NCI-H2227 treated with DMSO at 0.1 percent for 48 hours (cell line): ENCODE measurements at places on chromosomes 6 and 20.

- no peak for DNase-seq
These were observed 20.5 kb upstream of the FOXC1 start for GRCh38 chr6:1589208-1589607.

GRCh38 chr6:13763740-13764381, 50.5 kb downstream of the MCUR1 start:
- no peak for DNase-seq

- DNase-seq = no peak
These were observed 45.1 kb upstream of the TAGAP start for GRCh38 chr6:159089909-159090308.

GRCh38 chr20:20360464-20360863, 7.4 kb upstream of the INSM1 start:
- DNase-seq = peak; percentile 55

- DNase-seq = no peak
These were observed 90.0 kb downstream of the PLG start for GRCh38 chr6:160791981-160792418.

- DNase-seq = no peak
These were observed 144.7 kb upstream of the RPS6KA2 start for GRCh38 chr6:166771701-166772100.

DNA sequence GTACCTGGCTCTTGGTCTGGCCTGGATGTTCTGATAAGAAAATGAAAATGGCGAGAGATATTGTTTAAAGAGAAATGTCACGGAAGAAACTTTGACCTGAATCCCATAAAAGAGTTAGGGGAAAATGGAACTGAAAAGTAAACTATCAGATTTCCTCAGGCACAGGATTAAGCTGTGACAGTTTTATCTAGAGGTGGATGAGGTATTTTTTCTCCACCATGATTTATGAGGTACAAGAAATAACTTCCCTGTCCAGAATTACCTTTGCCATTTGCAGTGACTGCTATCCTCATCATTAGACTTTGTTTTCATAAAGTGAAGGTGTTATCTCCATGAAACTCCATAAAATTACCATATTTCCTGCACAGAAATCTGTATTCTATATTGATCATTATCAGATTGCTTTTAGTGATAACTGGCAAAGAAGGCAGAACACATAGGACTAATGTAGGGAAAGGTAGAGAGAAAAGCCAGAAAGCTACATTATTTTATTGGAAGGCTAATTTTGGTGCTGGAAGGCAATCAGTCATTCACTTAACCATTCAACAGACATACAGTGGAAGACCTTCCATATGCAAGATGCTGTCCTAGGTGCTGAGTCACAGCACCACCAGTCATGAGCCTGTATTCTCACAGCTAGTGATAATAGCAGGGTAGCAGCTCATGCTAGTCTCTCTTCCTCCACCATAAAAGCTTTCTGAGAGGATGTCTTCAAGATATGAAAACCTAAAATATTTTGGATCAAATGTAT, 427.3 kb upstream of the CITED2 start:
- no peak for DNase-seq

DNA sequence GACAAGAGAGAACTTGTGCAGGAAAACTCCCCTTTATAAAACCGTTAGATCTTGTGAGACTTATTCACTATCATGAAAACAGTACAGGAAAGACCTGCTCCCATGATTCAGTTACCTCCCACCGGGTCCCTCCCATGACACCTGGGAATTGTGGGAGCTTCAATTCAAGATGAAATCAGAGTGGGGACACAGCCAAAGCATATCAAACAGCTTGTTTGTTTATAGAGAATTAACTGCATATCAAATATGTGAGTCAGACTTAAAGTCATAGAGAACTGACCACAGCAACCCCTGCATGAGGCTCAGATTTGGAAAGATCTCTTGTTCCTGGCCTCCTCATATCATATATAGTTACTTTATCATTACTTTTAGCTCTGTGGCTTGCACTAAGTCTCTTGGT, 29.1 kb upstream of the HDAC2 start:
- DNase-seq = no peak
